G401 (cell line): ENCODE measurements at places on chromosomes 2 and 18. TPM values are rescaled to one million over a fixed set of nuclear protein-coding genes. Genes with fewer than 3 reads are reported as not detected.

- no peak for DNase-seq
Measured at GRCh38 chr2:105278654-105279053, 37.1 kb downstream of the GPR45 start.

DNA sequence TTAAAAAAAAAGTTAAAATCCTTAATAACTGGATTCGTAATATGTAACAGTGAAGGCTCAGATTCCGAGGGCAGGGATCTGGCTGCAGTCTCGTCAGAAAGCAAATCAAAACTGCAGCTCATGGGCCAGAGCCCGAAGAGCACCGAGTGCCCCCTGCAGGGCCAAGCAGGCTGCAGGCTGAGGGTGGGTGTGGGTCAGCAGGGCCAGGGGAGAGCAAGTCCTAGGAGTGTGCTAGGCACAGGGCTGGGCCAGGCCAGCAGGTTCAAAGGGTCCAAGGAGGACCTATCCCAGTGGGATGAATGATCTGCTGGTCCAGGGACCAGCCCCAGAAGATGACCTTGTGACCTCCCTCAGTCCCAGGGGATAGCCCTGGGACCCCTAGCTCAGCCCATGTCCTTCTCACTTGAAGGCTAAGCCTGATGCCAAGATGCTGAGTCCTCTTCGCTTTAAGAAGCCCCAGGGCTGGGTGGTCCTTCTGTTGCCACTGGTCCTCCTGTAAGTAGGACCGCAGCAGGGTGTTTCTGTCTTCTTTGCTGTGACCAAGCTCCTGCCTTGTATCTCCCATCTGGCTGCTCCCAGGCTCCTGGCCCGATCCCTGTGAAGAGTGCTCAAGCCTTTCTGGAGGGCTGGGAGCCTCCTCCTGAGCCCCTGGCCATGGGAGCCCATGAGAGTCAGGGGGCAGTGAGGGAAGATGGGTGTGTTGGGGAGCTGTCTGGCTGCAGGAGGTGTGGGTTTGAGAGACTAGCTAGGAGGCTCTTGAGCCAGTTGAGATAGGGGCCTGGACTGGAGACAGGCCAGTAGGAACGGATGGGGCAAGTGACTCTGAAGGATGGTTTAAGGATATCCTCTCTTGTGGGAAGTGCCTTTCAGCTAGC lies 150.7 kb downstream of the DYSF start:
- DNase-seq = no peak

DNA sequence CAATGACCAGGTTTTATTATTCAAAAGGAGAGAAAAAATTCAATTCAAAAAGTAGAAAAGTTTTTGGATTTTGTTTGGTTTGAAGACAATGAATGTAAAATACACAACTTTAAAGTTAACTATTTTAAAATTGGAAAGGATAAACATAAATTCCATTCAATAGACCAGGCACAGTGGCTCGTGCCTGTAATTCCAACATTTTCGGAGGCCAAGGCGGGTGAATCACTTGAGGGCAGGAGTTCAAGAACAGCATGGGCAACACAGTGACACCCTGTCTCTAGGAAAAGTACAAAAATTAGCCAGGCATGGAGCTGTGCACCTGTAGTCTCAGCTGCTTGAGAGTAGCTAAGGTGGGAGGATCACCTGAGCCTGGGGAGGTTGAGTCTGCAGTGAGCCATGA lies 54.7 kb downstream of the SCN9A start:
- no peak for DNase-seq

DNA sequence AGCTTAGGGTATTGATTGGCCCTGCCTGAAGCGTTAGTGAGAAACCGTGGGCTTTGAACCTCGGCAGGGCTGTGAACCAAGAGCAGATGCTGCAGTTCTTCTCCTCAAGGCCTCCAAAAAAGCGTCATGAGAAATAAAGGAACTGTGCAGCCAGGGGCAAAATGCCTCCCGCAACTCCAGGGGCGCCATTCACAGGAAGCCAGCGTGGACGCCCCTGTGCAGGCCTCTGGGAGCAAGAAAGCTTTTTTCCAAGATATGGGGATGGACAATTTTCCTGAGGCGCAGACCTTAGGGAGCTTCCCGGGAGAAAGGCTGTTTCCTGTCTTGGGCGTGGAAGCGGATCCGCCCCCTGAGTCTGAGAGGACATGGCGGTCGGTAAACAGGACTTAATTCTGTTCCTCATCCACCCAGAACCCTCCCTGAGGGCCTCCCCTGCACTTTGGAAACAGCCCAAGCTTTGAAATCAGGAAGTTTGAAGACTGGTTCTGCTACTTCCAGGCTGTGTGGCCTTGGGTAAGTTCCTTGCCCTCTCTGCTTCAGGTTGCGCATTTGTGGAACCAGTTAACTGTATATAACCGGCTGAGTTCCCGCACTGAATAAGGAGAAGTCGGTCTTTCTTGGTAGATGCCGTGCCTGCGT lies 29.6 kb upstream of the CABLES1 start:
- no peak for DNase-seq

DNA sequence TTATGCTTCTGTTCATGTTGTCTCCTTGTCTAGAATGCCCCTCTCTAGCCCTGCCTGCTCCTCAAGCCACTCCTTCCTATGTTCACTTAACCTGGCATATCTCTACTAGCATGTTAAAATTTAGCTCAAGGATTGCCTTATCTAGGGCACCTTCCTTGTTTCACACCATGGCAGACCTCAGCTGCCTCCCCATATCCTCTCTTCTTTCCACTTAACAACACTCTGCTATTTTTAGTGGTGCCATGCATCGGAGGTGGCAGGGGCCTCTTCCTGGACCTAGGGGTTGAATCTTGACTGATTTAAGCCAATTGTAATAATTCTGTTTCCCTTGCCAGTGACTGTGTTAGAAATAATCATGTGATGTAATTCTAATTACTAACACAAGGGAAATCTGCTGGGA lies 36.9 kb upstream of the FAM98A start:
- no peak for DNase-seq

GRCh38 chr2:96839293-96839874 lies 4.4 kb downstream of the ANKRD23 start:
- DNase-seq = no peak

- DNase-seq = no peak
Measured at GRCh38 chr18:44731530-44732237, 51.0 kb downstream of the SETBP1 start.

- peak; percentile 47 for DNase-seq
Measured at GRCh38 chr2:20093263-20094141, 42.1 kb upstream of the LAPTM4A start.

DNA sequence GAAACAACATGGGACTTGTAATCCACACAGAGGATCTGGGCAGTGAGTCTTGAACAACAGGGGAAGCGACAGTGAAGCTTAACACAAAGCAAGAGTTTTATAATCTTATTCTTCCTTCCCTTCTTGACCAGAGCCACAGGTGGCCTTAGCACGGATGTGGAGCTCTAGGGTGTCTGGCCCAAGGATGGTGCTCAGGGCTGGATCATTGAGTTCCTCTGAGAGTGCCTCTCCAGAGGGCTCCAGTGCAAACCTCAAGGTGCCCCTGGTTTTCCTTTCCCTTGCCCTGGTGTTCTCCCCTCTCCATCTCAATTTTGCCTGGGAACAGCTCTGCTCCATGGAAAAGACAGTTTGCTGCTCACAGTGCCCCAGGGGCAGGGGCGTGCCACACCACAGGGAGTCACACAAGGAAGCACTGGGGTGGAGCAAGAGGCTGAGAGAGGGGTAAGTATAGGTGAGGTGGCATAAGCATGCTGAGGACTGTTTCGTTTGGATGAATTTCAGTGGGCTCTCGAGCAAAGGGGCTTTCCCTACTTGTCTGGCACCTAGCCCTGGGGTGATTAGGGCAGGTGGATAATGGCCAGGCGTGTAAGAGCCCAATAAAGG lies 88.6 kb upstream of the B3GNT7 start:
- no peak for DNase-seq

DNA sequence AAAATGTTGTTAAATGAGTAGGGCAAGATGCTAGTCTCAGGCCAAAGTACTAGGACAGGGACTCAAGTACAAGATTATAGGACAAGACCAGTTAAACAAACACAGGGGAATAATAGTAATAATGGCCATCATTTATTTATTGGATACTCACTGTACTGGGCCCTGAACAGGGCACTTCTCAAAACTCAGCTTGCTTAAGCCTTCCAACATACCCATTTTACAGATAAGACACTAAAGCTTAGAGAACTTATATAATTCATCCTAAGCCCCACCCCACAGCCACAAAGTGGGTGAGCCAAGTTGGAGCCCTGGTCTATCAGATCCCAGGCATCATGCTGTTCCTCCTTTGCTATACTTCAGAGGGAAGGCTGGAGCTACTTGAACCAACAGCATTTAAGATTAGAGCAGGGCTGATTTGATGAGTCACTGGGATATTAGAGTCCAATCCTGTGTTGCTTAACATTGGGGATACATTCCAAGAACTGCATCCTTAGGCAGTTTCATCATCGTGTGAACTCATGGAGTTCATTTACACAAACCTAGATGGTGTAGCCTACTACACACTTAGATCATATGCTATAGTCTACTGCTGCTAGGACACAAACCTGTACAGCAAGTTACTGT lies 153.6 kb downstream of the MTCL1 start:
- no peak for DNase-seq

DNA sequence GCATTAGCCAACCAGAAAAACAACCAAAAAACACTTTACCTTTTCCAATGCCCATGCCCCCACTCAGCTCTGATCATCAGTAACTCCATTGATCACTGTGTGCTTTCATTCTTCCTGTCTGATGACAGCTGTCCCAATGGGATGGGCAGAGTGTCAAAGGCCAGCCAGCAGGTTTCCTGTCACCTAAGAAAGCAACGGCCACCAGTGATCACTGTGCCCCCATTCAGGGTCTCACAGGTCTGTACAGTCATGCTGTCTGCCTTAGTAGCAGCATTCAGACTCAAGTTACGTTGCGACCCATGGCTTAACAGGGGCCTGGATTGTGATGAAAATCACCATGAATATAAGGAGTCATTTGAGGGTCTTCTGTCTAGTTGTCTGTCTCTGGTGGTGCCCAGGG lies 184.5 kb downstream of the MGAT5 start:
- DNase-seq = no peak

DNA sequence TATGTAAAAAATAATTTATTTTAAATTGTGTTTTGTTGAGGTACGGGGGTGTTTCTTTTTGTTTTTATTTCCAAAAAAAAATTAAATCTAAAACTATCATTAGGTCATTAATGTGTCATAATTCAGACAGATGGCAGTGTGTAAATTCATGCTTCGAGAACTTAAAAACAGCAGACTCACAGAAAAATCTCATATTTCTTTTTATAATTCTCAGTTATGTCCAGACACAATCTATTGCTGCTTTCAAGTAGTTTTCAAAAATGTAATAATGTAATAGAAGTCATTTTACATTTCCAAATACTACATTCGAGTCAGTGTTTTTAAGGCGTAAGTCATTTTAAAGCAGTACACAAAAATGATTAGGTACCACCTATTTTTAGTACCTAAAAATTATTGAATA lies 14.3 kb downstream of the IKZF2 start:
- no peak for DNase-seq

DNA sequence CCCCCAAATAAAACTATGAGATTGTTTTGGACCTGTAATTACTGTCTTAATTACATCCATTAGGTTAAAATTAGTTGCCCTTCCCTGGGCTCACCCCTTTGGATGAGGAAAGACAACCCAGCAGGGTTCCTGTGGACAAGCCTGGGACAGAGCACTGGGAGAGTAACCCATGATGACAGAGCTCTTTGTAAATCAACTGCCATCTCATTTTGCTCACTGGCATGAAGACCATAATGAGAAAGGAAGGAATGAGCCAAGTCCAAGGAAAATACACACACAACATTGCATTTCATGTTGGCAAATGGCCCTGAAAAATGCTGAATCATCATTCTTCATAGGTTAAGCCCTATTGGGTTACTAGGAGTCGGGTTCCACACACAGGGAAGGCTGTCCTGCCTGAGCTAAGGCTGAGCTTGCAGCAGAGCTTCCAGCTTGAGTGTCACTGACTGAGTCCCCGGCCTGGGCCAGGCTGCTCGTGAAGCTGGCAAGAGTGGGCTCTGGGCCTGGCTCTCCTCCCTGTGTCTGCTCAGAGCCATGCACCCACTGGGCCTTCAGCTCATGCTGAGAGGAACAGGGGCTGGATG lies 94.1 kb upstream of the ACAA2 start:
- DNase-seq = no peak

GRCh38 chr2:132760405-132760804 lies 90.4 kb upstream of the LYPD1 start:
- DNase-seq = no peak

DNA sequence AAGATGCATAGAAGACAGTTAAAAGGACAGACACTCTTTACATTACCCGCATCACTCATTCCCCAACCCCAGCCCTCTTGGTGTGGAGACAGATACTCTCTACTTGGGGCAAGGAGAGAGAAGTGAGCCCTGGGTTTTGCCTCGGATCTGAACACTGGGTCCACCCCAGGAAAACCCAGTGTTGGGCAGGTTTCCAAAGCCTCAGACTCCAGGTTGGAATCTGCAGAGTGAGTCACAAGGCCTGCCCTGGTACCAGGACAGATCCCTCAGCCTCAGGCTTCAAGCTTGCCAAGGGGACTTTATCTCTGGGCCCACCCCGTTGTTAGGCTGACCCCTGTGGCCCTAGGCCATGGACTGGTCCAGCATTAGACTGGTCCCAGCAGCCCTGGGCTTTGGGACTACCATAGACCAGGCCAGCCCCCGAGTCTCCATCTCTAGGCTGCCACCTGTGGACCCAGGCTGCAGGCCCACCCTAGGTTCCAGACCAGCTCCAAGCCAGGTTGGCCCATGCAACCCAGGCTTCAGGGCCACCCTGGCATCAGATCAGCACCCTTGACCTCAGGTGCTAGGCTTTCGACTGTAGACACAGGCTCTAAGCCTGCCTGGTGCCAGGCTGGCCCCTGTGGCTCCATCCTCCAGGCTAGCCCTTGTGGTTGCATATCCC lies 112.8 kb downstream of the GULP1 start:
- DNase-seq = no peak

GRCh38 chr2:157291018-157291417 lies 33.5 kb downstream of the GALNT5 start:
- DNase-seq = no peak

- DNase-seq = no peak
Measured at GRCh38 chr18:29853126-29853525, 1189.4 kb downstream of the DSC3 start.

- no peak for DNase-seq
Measured at GRCh38 chr2:83022631-83023210, 1436.4 kb downstream of the SUCLG1 start.

DNA sequence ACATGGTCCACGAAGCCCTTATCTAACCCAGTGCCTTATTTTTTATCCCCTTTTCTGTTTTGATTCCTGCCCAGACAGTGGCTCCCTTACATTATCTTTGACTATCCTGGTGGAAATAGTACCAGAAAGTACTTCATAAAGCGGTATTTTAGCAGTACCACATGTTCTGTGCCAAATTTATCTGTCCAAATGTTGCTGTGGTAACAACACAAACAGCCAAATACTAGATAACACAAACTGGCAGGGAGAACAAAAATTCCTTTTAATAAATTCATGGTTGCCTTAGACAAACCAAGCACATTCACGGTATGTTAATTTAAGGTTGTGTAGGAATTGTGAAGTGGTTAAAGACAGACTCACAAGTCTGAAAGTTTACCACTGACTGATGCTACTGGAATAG lies 187.9 kb upstream of the LHCGR start:
- no peak for DNase-seq

- no peak for DNase-seq
Measured at GRCh38 chr2:121018136-121019061, 266.6 kb downstream of the TFCP2L1 start.

The LYG2 gene
- total RNA-seq = not detected in 2 replicates

The RUFY4 gene
- total RNA-seq = not detected in 2 replicates

The ZBTB7C gene
- not detected in 2 replicates for total RNA-seq

The SMAD4 gene
- total RNA-seq = 47.2 and 120 TPM in 2 replicates

The TSGA10 gene
- total RNA-seq = 1.8 and 5.8 TPM in 2 replicates

The PLCL1 gene
- not detected in 2 replicates for total RNA-seq

The EFHD1 gene
- 2.4 and 4.2 TPM in 2 replicates for total RNA-seq

The UGT1A9 gene
- total RNA-seq = not detected in 2 replicates

The UPP2 gene
- not detected in 2 replicates for total RNA-seq
